ENCODE measurements at places on chromosomes 4 and X. TPM values are rescaled to one million over a fixed set of nuclear protein-coding genes. Genes with fewer than 3 reads are reported as not detected.
A peak's percentile ranks its signal among the peaks of the same experiment; 100 is the strongest.

DNA sequence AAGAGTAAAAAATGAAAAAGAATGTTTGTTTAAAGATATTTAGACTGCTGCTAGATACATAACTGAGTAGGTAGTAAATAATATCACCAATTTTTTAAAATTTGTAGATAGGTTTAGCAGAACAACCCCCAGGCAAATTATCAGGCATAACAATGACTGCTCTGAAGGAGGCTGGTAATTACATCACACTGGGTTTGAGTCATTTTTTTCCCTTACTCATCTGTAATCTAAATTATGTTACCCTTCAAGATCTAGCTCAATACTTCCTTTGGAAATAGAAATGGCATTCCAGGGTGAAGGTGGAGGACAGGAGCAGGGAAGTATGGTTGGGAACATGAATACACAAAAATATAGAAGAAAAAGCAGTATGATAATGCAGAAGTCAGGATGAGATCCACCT, 431.6 kb upstream of the MAOA start:
- H3K36me3 ChIP-seq, result no peaks in the 10 kb centered on the region
- no peaks in the 10 kb centered on the region for H3K4me1 ChIP-seq
- H3K4me3 ChIP-seq, result no peak overlapping the region
- no peak overlapping the region for H3K27ac ChIP-seq
- H3K27me3 ChIP-seq, result no peaks in the 10 kb centered on the region
- DNase-seq, result no peak

Gene ABLIM2
- 68.3 TPM for total RNA-seq

GRCh38 chr4:31160146-31160545, 440.0 kb downstream of the PCDH7 start:
- no peaks in the 10 kb centered on the region for H3K27me3 ChIP-seq
- H3K27ac ChIP-seq, result no peak overlapping the region
- DNase-seq, result no peak
- H3K4me1 ChIP-seq, result no peaks in the 10 kb centered on the region
- no peaks in the 10 kb centered on the region for H3K36me3 ChIP-seq
- H3K4me3 ChIP-seq, result no peak overlapping the region

DNA sequence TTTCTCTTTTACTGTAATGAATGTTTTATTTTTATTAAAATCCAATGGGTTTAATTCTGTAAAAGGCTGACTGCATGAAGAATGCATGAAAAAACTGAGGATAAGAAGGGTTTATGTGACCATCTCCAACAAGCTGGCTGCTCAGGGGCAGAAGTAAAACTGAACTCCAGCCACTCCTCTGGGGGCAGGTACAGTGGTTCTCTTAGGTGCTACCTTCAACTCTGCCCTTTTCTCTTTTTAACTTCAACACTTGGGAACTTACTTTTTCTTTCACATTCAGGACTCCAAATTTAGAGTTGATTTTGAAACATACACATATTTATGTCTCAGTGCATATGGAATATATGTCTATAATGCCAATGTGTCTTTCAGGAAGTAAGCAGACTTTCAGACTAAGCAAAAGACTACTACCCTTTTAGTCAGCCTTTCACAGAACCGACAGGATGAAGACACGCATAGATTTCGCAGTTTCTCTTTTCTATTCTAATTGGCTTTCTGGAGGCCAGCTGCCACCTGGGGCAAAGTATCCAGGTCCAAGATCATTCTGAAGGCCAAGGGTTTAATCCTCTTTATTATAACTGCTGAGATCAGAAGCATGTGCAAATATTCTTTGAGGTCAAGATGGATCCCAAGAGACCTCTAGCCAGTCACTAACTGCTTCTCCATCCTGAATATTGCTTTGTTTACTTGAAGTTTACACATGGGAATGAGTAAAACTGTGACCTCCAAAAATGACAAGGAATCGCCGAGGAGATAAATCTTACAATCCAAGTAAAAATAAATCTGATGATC, 30.7 kb downstream of the HS3ST1 start:
- H3K4me1 ChIP-seq, result peaks cover 3% of the 10 kb centered on the region
- H3K4me3 ChIP-seq, result no peak overlapping the region
- no peak for DNase-seq
- H3K27ac ChIP-seq, result no peak overlapping the region
- peaks cover 20% of the 10 kb centered on the region for H3K36me3 ChIP-seq
- no peaks in the 10 kb centered on the region for H3K27me3 ChIP-seq

GRCh38 chrX:66018585-66019309, 21.1 kb downstream of the VSIG4 start:
- peak overlapping the region; percentile 89 for H3K4me3 ChIP-seq
- H3K27ac ChIP-seq, result peak overlapping the region; percentile 36
- H3K27me3 ChIP-seq, result no peaks in the 10 kb centered on the region
- DNase-seq, result peak; percentile 20
